ENCODE measurements at places on chromosomes 1 and 21.

GRCh38 chr1:110341872-110342331, 2.7 kb downstream of the RBM15 start:
- DNase-seq = no peak

DNA sequence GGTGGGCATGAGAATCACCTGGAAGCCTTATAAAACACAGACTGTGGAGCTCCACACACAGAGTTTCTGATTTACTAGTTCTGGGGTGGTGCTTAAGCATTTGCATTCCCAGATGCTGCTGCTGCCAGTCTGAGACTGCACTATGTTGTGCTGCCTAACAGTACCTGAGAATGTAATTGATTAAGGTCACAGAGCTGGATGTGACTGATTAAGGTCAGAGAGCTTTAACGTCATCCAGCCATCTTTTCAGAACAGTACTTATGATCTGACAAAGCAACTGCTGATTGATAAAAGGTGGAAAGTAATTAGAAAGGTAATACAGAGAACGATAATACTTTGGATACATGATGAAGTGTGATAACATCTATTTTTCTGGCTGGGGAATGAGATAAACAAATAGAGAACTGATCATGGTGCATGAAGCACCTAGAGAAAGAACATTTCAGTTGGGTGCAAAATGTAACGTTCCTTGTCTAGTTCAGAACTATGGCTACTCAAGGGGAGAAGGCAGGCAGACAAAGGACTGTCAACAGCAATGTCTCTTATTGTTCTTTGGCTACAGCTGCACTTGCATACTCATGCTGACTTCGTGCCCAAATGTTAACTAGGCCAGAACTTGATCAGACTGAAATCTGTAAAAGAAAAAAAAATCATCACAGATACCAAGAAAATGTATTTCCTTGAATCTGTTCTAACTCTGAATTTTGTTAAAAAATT, 3.7 kb upstream of the UCK2 start:
- DNase-seq = no peak

DNA sequence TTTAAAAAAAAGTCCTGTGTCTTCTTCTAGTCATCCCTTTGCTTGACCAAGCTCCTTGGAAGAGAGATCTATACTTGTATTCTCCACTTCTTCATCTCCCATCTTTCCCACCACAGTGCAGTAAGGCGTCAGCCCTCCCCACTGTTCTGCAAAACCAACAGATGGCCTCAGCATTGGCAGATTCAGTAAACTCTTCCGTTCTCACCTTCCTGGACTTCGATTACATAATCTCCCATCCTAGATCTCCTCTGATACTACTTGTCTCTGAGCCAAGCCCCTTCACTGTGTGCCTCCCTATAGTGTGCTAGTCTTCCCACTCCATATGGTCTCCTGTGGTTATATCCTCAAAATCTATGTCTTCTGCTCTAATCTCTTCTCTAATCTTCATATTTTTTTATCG, 1.6 kb upstream of the COLGALT2 start:
- no peak for DNase-seq

- DNase-seq = no peak
These were observed 48.1 kb downstream of the ABCG1 start for GRCh38 chr21:42266971-42267556.

DNA sequence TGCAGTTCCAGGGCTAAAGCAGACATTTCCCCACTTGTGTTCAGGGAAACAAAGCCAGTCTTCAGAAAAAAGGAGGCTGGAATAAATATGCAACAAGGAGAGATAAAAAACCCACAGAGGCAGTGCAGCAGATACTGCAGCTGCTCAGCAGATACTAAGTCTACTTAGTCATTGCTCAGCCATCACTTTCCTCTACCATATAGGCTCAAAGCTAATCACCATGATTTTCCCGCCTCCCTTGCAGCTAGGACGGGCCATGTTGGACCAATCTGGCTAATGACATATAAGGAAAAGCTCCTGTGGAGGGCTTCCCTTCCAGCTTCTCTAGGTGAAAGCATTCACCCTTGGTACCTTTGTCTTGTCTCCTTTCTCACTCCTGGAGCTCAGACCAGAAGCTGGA, 10.0 kb upstream of the EFHD2 start:
- no peak for DNase-seq

DNA sequence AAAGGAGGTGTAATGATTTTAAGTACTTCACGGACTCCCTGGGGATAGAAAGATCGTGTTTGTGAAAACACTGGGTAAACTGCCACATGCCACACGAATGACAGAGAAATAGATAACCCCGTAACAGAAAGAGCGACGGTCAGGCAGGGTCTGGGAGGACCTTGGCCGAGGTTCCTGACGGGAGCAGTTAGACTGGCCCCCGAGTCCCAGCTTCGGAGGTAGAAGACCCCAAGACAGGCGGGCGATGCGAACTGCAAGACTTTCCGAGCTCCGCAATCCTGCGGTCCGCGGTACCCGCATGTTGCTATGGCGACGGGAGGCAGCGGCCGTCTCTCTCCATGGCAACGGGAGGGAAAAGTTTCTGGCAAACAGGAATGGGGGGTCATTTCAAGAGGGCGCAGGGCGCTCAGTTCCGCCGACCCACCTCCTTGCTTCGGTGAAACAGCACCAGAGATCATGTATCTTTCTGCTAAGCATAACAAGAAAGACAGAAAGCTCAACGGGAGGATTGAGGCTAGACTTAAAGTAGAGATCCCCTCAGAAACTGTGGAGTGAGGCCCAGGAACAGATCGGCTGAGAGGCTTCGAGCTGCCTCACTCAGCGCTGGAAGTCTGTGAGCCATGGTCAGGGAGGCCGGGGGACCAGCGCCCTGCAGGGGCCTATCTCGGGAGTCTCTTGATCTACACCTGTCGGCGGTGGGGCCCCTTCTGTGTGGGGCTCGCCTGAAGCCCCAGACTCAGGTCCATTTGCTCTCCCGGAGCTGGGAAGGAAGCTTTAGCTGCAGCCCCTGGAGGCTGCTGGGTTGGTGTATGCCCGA, 685 bp upstream of the SYT6 start:
- no peak for DNase-seq

DNA sequence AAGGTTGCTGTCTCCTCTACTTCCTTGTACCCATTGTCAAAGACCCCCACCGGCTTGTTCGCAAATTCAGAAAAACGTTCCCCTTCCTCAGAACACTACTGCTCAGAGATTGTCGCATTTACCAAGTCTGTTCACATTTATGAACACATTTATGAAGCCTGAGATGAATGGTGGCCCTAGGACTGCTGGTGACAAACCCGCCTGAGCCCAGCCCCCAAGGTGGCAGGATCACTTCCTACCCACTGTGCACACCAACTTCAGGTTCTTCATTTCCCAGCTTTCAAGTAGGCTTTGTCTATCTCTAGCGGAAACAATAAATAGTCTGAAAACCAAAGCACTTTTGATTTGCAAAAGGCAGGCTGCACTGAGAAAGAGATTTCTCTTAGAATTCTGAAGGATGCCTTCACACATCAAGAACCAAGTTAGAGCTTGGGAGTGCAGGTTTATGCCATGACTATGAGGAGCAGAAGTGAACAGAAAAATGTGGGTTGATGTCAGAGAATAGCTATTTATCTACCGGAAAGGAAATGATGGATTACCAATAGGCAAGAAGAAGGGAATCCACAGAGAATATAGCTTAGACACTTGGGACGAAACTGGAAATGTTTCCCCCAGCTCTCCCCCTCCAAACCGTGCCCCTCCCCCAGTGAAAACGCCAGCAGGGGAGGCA, 200.5 kb downstream of the TOMM20 start:
- no peak for DNase-seq

GRCh38 chr21:43300496-43301408, 126.2 kb downstream of the SIK1 start:
- DNase-seq = no peak

DNA sequence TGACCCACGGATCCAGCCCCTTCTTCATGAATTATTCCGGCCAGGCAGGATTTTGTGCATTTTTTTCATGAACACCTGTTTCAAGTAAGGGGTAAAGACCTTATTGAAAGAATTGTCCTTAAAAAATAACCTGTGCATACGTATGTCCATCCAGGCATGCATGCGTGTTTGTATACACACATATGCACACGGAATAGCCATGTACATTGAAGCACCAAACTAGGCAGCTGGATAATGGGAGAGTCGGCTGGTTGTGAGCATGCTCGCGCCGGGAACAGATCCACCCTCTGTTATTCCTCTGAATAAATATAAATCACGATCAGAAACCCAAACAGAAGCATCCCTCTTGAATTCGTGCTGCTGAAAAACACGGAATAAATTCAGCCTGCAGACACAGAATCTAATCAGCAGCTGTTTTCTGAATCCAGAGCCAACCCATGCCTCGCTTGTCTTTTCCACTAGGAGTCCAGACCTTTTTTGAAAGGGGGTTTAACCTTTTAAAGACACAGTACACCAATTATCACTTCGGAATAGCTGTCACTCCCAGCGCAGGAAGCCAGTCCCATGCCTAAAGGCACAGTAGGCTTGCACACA, at the start of gene HIVEP3:
Gene HIVEP3, minus strand, starts transcription at position 473 of the 594 bp plus-strand sequence.
- peak; percentile 65 for DNase-seq

DNA sequence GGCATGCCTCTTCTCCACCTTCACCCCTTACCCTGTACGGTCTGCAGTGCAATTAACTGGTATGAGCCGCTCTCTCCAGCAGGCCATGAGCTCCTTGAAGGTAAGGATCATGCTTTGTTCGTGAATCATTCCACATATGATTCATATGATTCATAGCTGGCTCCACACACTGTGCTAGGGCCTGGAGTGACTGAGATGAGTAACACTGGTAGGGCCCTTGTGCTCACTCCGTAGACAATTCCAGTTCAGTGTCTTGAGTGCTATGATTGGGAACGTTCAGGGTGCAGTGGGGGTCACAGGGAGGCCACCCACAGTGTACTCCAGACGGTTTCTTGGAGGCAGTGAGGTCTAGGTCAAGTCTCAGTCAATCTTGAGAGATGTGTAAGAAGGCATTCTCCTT, 239.8 kb downstream of the LMX1A start:
- DNase-seq = no peak

DNA sequence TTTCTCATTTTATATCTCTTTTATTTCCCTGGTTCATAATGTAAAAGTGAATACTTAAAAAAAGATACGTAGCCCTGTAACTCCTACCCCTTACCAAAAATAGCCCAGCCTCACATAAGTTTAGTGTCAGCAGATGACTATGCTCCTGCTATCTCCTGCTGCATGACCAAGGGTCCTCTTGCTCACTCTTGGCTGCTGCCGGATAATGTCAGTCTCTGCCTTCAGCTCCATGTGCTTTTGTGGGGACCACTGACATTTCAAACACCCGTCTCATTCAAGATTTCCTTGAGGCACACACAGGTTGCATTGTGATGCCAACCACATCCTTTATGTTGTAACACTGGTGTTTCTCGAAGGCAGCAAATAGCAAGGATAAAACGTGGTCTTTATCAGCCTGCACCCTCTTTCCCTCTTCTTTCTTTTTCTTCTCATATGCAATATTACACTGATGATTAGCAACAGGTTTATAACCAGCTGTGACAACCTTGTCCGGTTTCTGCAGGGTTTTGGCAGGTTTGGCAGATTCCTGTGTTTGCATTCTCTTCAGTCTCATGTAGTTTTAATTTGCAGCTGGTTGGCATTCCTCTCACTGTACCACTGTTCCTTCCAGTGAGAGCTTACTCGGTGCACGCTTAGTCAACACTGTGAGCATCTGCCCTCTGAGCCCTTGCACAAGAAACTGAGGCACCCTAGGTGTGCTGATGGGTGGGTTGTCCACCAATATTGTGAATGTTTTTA, 62.2 kb downstream of the ZNF684 start:
- DNase-seq = no peak

DNA sequence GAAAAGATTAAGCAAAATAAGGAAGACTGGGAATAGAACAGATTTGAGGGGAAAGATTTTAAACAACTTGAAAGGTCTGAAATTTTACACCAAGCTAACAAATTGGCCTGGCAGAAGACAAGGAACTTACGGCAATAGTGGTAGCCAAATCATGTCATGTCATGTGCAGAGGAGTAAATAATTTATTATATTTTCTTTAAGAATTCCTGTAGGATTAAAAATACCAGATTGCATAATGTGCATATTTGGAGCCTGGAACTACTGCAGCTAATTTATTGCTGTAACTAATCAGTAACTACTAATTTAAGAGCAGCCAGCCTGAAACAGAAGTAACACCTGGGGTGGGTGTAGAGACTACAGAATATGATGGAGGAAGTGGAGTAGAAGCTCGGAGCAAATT, 334.3 kb downstream of the TGFB2 start:
- DNase-seq = no peak

GRCh38 chr1:234702342-234703000, 92.5 kb upstream of the IRF2BP2 start:
- DNase-seq = no peak

- no peak for DNase-seq
These were observed 100.8 kb upstream of the SLC45A1 start for GRCh38 chr1:8217011-8217711.

- DNase-seq = no peak
These were observed 12.9 kb downstream of the COPA start for GRCh38 chr1:160330119-160330518.

GRCh38 chr1:2778220-2778592, 23.3 kb downstream of the TTC34 start:
- no peak for DNase-seq

GRCh38 chr1:7207875-7208646, 422.8 kb downstream of the CAMTA1 start:
- peak; percentile 50 for DNase-seq

- DNase-seq = no peak
These were observed 279.9 kb upstream of the RUNX1 start for GRCh38 chr21:35328856-35329455.

DNA sequence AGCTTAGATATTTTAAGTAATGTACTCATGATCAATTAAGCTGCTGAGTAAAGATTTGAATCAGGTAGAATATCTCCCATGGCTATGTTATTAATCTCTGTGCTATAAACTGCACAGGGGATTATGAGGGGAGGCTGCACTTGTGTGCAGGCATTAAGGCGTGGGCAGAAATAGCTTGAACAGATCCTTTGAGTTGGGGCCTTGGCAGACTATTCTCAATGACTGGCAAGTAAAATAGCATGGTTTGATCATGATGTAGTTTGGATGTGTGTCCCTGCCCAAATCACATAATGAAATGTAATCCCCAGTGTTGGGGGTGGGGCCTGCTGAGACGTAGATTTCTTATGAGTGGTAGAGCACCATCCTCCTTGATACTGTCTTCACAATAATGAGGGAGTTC, 220.3 kb downstream of the PLPP3 start:
- DNase-seq = no peak

DNA sequence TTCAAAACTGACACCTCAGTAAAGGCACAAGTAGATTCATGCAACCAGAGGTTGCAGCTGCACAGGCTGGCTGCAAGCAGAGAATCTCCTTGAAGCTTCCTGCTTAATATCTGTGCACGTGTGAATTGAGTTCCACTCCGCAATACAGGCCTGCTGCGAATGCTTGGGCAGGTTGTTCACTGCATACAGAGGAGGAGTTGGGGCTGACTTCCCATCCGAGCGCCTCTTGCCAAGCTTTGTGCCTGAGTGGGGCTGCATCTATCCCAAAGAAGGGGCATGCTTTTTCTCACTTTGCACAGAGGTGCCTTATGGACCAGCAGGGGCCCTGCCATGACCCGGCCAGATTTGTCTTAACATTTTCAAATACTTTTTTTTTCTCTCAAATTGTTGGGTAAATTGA, 17.9 kb upstream of the PADI1 start:
- DNase-seq = no peak

- no peak for DNase-seq
These were observed 26.2 kb downstream of the HEYL start for GRCh38 chr1:39613250-39613649.
